ENCODE measurements at places on chromosomes 2 and 18.

GRCh38 chr2:9914384-9915065 is 37.0 kb upstream of the GRHL1 start:
- no peak for DNase-seq

- DNase-seq: no peak
Measured at GRCh38 chr18:52678034-52678433, 338.0 kb downstream of the DCC start.

- DNase-seq: no peak
Measured at GRCh38 chr2:62654423-62654791, 51.1 kb upstream of the EHBP1 start.

DNA sequence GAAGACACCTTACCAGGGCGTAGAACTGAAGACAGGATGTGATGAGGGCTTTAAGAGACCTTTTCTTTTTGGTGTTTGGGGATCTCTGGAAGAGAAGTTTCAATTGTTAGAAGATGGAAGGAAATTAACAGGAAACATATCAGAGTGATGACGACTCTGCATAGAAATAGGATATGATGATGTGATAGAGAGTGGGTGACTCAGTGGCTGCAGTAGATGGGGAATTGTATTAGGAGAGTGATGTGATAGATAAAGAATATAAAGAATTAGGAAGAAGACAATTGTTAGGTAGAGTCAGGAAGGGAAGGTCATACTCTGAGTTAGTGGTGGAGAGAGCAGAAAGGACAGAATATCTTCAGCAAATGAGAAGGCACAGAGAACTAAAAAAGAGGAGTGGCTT is 593.9 kb downstream of the NYAP2 start:
- no peak for DNase-seq

- no peak for DNase-seq
Measured at GRCh38 chr2:25991965-25992364, 9.7 kb upstream of the KIF3C start.

GRCh38 chr2:23599667-23600066 is 214.7 kb downstream of the KLHL29 start:
- no peak for DNase-seq

- DNase-seq: no peak
Measured at GRCh38 chr2:217606296-217606695, 396.5 kb downstream of the TNS1 start.

- DNase-seq: no peak
Measured at GRCh38 chr2:48198371-48198770, 292.1 kb upstream of the FBXO11 start.

DNA sequence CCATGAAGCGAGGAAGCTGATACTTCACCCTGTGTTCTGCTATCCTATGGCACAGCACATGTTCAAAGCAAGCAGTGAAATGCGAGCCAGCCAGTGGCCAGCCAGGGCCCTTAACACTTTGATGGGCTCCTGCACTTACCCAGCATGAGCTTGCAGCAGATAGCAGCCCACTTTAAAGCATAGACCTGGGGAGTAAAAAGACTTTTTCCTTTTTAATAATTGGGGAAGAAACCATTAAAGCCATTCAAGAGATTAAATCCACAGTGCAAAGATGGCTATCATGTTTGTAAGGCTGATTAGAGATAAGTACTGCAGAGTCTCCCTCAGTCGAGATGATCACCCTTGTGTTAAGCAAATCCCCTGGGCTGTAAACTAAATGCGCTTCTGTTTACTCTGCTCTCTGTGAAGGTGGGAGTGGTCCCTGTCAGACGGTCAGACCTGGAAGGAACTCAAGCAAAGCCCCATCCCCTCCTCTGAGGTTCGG is 15.7 kb downstream of the CCBE1 start:
- no peak for DNase-seq

GRCh38 chr2:18273205-18273604 is 287.2 kb downstream of the RDH14 start:
- no peak for DNase-seq

DNA sequence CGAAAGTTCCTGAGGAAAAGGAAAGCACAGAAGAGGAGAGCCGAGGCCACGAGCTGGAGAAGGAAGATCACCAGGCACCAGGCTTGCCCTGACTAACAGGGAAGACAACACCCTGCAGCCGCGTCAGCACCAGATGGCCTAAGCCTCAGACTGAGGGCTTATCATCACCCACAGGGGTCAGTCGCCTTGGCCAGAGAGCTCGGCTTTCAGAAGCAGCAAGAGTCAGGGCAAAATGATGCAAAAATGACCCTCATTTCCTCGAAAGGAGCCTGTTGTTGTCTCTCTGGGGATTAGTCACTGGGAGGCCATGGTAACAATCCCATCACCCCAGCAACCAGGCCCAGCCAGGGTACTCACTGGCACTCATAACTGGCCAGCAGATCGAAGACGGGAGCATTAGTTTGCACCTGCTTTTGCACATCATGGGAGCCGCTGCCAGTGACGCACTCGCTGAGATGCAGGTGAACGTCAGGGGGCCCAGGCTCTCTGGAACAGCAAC is 42.7 kb upstream of the ZFP36L2 start:
- no peak for DNase-seq

DNA sequence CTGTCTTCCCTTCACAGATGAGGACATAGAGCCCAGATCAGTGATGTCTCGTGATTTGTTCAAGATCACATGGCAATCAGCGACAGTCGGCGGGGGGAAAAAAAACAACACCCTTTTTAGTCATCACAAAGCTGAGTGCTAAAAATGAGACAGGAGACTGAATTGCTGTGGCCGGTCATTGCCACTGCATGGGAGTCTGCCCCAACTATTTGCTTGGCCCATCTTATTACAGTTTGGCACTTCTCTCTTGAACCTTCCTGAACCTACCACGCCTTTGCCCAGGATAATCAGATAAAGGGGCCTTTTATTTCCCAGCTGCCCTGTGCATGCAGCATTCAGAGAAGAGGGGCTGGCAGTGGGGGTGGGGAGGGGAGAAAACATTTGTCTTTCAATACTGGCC is 42.7 kb downstream of the SETBP1 start:
- DNase-seq: peak; percentile 17

DNA sequence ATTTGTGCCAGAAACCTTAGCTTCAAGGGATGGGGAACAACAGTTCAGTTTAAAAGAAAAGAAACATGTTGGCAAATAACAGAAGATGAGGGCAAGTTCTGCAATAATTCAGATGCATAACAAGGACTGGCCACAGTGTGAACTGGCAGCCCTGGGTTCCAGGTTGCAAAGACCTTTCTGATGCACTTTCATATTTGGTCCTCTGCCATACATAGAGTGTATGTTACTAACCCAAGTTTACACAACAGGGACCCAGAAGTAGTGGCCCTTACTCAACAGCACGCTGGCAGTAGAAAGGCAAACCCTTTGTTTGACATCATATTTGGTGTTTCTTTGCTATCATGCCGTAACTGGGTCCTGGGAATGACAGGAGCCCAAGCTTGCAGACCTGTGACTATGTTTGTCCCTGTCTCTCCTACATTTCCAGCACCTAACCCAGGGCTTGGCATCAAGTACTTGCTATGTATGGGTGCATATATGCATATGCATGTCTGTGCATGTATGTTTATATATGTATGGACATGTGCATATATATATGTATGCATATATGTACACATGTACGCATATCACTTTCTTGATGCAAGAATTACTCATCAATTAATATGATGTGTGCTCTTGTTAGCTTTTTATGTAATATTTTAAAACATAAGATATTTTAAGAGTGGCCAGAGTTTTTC is 94.3 kb downstream of the MBP start:
- DNase-seq: no peak

GRCh38 chr2:174031226-174031625 is 66.1 kb upstream of the SP3 start:
- no peak for DNase-seq

- no peak for DNase-seq
Measured at GRCh38 chr18:52395146-52395852, 55.3 kb downstream of the DCC start.

GRCh38 chr2:137231628-137232027 is 466.3 kb downstream of the THSD7B start:
- no peak for DNase-seq

DNA sequence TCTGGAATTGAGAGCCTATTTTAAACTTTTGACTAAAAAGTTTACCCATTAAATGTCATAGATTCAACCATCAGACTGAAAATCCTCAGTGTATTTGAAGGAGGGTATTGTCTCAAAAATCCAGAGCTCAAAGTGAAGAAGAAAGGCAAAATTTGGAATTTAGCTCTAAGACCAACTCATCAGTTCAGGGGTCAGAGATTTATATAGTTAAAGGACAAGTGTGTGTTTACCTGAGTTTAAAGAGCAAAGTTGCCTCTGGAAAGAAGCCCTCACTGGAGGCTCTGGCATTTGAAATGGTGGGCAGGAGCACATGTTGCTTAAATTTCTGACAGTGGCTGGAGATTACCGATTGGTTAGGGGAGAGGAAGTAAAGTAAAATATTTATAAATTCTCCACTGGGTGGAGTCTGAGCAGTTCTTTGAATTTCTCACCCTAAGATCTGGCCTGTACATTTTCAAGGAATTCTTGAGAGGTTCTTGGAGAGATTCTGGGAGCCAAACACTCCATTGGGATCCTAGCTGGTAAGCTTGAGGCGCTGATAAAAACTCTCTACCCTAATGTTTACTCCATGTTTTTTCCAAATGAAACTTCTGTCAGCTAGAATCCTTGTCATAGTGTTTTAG is at the start of gene KYNU:
Gene KYNU (plus strand): TSS at position 449 of the 623 bp plus-strand sequence. CDS start 7,704 bp downstream, outside the sequence.
- peak; percentile 3 for DNase-seq

- peak; percentile 74 for DNase-seq
Measured at GRCh38 chr2:33476131-33476792, at the start of gene RASGRP3. Gene RASGRP3, plus strand, starts transcription at chr2:33476649. Its CDS starts 38,488 bp downstream, at chr2:33515137.

- no peak for DNase-seq
Measured at GRCh38 chr2:100752628-100753333, 67.2 kb upstream of the NPAS2 start.

DNA sequence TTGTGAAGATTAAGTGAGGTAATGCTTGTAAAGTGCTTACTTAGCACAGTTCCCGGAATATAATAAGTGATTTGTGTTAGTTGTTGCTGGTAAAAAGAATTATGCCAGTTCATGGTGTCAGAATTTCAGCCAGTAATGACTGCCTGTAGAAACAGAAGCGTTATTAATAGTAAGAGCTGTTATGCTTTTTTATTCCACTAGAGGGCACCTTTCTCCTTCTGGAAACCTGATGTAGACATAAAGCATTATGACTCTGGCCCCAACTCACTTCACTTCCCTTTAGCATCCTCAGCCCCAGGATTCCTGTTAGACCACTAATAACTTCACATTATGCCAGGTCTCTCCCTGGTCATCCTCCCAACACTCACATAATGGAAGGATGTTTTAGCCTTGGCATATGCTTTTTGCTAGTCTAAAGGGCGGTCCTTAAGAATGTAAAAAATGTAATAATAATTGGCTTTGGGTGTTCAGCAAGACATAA is 34.9 kb downstream of the C18orf54 start:
- peak; percentile 67 for DNase-seq

DNA sequence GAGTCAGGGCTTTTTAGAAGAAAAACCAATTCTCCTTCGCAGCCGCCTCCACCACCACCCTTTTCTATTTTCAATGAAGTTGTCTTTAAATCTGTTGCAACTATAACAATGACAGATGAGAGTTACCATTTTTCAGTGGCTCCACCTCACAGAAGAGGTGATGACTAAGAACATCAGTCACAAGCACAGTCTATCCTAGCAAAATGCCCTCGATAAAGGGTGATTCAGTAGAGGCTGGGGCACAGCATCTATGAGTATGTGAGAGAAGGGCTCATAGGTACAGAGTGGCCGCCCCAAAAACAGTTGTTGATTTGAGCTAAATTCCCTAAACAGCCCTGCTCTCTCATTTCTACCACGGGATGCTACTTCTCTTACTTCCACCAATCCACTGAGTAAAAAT is 310.8 kb upstream of the MGAT5 start:
- DNase-seq: no peak

- no peak for DNase-seq
Measured at GRCh38 chr2:70526126-70526525, 27.5 kb downstream of the TGFA start.

GRCh38 chr2:176234156-176234555 is 35.1 kb upstream of the MTX2 start:
- no peak for DNase-seq

DNA sequence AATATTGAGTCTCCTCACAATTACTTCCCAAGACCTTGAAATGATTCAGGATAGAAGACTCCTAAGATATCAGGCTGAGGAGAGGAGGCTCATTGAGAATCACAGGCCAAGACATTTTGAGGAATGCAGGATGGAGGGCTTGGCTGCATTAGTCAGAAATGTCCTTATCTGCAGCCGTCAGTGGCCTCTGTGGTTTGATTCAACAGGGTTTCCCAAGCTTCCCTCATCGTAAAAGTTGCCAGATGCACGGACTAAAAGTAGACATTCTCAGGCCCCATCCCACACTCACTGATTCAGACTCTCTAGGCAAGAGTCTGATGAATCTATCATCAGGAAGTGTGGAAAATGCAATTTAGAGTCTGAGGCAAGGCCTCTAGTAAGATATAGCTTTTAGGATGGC is 34.0 kb upstream of the TMEM178A start:
- DNase-seq: no peak

DNA sequence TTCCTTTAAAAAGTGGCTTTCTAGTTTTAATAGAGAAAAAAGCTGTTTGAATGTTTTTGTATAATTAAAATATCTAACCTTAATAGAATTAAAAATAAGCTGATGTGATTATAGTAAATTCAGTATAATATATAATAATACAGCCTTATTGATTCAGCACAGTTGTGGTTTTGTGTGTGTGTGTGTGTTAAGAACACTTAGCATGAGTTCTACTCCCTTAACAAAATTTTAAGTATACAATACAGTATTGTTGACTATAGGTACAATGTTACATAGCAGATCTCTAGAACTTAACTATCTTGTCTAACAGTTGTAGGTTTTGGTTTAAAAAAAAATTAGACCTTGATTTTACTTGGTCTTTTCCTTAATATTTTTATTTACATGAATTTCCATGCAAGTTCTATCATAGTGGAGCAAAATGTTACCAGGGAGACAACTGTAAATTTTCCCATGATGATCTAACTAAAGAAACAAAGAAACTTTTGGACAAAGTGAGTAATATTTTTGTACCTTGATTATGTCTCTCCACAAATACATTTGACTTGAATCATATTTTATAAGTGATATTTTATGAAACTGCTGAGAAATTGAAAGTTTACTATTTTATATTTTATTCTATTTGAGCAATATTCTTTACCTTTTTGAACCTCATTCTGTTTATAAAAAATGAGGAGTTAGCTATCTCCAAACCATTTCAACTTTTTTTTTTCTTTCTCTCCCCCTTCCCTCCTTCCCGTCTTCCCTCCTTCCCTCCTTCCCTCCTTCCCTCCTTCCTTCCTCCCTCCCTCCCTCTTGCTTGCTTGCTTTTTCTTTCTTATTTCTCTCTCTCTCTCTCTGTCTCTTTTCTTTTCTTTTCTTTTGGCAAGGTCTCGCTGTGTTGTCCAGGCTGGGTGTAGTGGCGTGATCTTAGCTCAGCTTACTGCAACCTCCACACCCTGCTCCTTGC is 46.3 kb downstream of the ZC3H6 start:
- no peak for DNase-seq

DNA sequence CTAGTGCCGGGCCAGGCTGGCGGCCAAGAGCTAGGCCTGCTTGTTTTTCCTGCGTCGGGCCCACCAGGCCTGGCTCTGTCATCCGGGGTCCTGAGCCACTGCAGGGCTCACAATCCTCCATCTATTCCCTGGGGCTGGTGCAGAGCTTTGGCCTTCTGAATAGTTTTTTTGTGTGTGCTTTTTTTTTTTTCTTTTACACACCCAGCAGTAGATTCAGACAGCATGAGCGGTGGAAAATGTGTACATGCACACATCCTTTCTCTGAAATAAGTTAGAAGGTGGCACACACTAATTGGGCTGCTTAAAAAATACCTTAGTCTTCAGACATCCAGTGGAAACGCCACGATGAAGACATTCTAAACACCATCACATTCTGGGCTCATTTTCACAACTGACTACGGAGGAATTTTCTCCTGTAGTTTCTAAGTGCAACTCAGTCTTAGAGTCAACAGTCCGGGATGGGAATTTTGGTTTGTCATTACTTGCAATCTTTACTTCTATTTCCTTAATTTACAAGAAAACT is 6.1 kb downstream of the ZFP36L2 start:
- no peak for DNase-seq

All from CD4-positive, alpha-beta T cell treated with Interleukin-10 for 1 hour (primary cell).